Activated T-cell treated with anti-CD3 and anti-CD28 coated beads, Interleukin-2, amount 50 U/mL, for 72 hours (primary cell): ENCODE measurements at places on chromosomes 5 and 9. TPM values are rescaled to one million over a fixed set of nuclear protein-coding genes. Genes with fewer than 3 reads are reported as not detected.
A peak's percentile ranks its signal among the peaks of the same experiment; 100 is the strongest.

GRCh38 chr9:4984171-4984620 lies 876 bp upstream of the JAK2 start:
- no peak for DNase-seq

GRCh38 chr5:122691931-122692330 lies 82.9 kb upstream of the SNX2 start:
- no peak for DNase-seq

GRCh38 chr5:56588636-56589480 lies 226.5 kb upstream of the MAP3K1 start:
- peak; percentile 49 for DNase-seq

DNA sequence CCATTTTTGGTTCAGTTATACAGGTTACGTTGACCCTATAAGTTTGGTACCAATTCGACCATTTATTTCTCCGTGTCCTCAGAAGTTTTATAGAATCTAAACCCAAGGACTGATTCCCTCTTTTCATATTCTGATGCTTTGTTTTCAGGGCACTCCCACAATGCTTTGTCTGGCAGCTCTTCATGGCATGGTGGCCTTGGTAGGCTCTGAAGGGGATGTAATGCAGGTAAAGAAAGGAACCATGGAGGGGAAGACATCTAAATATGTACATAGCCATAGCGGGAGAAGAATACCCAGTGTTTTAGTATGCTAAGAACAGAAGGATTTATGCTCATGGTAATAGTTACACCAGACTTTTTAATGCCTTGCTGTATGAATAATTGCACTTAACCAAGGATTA lies 82.7 kb downstream of the HACD4 start:
- no peak for DNase-seq

GRCh38 chr9:27110181-27110580 lies 1.2 kb downstream of the TEK start:
- no peak for DNase-seq

DNA sequence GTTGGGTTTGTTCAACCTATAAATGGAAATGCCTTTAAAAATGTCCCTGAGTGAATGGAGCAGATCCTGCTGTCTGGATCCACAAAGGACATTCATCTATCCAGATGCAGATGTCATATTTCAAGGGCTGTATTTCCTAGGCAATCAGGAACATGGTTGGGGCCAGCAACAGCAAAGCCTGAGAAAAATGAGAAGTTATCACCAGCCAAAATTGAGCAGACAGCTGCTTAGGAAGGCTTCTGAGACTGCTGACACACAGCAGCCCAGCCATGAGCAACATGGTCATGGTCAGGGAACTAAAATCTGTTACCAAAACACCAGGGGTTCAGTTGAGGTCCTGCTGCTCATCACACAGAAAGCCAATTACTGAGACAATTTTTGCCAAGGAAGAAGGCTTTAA lies 9.2 kb upstream of the IL7R start:
- DNase-seq: no peak

DNA sequence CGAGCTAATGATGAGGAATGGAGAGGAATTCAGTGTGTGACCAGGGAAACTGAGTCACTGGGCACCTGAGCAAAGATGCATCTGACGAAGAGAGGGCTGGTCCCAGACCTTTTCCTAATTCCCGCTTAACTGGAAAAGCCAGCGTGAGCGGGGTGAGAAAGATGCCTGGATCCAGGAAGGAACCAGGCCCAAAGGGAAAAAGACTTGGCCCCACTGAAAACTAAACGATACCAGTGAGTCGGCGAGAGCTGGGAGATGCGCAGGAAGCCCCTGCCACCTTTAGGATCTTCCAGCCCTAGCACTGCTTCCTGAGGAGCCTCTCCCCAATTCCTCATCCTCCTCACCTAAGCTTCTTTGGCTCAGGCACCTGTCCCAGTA lies 499 bp upstream of the FCHSD1 start:
- DNase-seq: no peak

- no peak for DNase-seq
Measured at GRCh38 chr5:76607353-76607871, 15.8 kb downstream of the F2RL2 start.

DNA sequence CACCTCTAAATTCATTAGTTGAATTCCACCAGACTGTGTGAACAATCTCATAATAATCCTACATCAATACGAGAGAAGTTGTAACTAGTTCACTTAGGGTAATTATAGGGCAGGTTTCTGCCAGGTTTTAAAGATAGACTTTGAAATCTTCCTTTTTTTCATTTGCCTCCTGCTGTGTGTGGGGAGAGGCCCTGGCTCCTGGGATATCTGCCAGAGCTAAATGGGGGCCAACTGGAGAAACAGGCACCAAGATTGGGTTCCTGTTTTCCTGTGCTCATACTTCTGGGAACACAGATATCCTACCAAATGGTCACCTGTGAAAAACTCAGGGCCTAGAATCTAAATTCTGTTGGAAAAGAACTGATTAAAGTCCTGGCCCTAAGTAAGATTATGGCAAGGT lies 42.3 kb downstream of the SH3RF2 start:
- no peak for DNase-seq

DNA sequence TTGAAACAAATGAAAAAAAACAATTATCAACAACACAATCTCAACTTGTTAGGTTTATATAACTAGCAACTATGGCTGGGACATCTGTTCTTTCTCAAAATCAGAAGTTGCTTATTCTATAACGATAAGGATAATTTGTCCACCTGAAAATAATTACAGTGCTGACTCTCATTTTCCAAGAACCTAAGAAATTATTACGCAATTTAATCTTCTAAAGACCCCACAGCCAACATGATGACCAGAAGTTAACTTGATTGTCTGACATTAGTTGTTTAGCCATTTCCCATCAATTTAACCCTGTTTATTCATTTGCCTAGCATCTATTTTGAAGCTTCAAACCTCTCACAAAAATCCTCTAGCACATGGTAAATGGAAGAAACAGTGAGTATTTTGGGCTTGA lies 293.8 kb downstream of the ELAVL2 start:
- DNase-seq: no peak

GRCh38 chr5:141778683-141779082 lies 96.7 kb upstream of the ARAP3 start:
- DNase-seq: no peak

- peak; percentile 1 for DNase-seq
Measured at GRCh38 chr5:134139891-134140469, 25.5 kb downstream of the TCF7 start.

- no peak for DNase-seq
Measured at GRCh38 chr5:154163327-154164248, 26.9 kb upstream of the GALNT10 start.

- DNase-seq: no peak
Measured at GRCh38 chr5:3517348-3517747, 78.3 kb upstream of the IRX1 start.

DNA sequence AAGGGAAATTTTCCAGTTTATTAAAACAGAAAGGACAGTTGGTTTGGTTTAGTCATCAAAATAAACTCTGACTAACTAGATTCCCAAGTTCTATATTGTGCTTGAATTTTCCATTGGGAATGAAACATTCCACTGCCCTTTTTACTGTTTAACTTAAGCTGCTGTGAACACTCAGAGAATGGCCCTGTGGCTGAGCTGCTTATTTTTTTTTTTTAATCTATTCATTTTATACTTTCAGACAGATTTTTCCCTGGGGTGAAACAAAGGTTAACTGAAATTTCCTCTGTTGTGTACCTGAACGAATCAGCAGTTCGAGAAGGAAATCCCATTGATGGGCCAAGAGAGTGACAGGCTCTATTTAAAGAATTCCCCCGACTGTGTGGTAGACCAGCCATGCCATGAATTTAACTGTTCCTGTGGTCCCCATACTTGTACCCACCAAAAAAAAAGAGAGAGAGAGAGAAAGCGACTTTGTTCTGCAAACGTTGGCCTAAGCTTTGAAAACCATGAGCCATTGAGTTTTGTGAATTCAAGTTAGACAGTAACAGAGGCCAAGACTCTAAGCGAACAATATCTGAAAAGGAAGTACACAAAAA lies 138.7 kb upstream of the GRHPR start:
- DNase-seq: no peak

DNA sequence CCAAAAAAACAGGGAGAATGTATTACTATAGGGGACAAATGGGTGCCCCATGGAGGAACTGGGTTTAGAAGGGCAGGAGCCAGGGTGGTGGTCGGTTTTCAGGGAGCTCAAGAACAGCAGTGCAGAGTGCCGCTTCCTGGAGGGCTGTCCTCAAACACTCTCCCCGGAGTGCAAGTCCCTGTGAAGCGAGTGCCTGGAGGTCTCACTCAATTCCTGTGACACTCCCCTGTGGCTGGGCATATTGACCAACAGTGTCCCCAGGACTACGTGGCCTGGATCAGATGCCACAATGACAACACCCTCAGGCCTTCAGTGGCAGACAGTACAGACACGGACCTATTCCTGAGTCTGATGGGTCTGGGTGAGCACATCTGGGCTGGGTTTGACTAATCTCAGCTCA lies 412.1 kb upstream of the IRX2 start:
- no peak for DNase-seq

Gene NXNL2
- not detected for total RNA-seq

Gene COL5A1
- not detected for total RNA-seq

Gene ABL1
- 39.9 TPM for total RNA-seq

Gene SPATA31D4
- not detected for total RNA-seq
